ENCODE measurements at places on chromosomes 1 and 21.
A peak's percentile ranks its signal among the peaks of the same experiment; 100 is the strongest.

DNA sequence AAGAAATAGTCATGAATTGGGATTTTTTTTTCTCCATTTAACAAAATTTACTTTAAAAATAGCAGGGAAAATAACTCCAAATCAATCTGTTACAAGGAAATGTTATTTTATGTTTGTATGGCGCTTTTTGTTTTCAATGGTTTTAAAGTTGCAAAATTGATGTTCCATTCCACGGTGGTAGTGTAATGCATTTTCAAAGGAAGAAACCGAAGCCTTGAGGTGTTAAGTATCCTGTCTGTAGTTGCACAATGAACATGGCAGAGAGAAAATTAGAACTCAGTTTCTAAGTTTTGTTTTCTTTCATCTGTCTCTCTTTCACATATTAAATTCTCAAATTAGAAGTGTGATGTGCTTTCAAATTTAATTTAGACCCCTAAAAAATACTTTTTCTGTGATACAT lies 841.8 kb downstream of the USP25 start:
- no peak for DNase-seq

GRCh38 chr1:44313265-44313918 lies 41.7 kb downstream of the ERI3 start:
- no peak for DNase-seq

DNA sequence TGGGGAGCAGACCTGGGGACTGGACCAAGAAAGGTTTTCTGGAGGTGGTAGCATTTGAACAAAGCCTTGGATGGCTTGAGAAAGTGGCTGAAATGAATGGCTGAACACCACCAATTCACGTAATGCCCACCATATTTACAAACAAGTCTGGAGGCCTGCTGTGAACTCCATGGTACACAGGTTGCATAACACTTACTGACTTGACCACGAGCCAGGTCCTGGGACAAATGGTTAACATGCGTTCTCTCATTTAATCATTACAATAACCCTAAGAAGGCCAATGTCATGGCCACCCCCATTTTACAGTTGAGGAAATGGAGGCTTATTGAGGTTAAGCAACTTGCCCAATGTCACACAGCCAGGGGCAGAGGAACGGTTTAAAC lies 44.4 kb downstream of the ZBTB18 start:
- DNase-seq: no peak

DNA sequence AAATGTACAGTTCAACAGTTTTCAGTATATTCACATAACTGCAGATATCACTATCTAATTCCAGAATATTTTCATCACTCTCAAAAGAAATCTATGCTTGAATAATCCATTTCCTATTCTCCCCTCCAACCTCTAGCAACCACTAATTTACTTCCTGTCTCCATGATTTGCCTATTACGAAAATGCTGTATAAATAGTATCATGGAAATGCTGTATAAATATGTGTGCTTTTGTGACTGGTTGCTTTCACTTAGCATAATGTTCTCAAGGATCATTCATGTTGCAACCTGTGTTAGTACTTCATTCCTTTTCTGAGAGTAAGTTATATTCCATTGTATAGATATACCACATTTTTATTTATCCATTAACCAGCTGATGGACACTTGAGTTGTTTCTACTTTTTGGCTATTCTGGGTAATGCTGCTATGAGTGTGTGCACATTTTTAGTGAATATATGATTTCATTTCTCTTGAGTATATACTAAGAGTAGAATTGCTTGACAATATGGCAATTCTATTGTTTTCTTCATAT lies 115.6 kb downstream of the TNFSF18 start:
- no peak for DNase-seq

DNA sequence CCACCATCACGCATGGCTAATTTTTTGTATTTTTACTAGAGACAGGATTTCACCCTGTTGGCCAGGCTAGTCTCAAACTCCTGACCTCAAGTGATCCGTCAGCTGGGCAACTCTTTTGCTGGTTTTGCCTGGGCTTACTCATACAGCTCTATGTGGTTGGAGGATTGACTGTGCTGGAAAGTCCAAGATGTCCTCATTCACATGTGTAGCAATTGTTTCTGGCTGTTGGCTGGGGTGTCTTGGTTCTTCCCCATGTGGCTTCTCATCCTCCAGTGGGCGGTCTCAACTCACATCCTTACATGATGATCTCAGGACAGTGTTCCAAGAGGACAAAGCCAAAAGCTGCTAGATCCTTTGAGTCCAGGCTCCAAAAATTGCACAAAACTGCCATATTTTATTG lies 53.3 kb downstream of the TEX35 start:
- DNase-seq: no peak

DNA sequence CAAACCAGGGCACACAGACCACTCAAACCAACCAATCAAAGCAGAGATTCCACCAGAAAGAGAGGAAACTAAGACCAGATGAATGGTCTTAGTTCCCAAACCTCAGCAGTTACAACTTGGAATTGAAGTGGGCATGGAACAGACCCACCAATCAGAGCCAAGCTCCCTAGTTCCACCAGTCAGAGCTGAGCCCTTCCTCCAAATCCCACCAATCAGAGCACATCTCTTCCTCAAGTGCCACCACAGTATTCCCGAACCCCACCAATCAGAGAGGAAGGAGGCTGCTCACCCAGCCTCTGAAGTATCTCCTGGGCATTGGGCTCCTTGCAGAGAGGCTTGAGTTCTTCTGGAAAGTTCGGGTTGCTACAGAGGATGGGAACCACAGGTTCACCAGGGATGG lies 1.4 kb downstream of the GUCA2A start:
- DNase-seq: no peak

DNA sequence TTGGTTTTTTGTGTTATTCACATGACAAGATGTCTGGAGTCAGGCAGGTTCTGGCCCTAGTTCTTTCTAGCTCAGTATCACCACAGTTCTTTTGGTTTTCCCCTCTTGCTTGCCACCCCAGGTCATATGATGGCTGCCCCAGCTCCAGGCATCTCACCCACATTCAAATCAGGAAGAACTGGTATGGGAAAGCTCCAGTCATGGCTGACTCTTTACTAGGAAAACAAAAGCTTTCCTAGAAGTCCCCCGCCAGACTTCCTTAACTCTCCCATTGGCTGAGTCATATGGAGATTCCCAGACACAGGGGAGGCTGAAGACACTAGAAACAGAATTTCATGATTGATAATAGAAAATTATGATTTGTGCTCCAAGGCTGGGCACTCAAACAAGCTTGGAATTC lies 22.1 kb upstream of the EYA3 start:
- no peak for DNase-seq

DNA sequence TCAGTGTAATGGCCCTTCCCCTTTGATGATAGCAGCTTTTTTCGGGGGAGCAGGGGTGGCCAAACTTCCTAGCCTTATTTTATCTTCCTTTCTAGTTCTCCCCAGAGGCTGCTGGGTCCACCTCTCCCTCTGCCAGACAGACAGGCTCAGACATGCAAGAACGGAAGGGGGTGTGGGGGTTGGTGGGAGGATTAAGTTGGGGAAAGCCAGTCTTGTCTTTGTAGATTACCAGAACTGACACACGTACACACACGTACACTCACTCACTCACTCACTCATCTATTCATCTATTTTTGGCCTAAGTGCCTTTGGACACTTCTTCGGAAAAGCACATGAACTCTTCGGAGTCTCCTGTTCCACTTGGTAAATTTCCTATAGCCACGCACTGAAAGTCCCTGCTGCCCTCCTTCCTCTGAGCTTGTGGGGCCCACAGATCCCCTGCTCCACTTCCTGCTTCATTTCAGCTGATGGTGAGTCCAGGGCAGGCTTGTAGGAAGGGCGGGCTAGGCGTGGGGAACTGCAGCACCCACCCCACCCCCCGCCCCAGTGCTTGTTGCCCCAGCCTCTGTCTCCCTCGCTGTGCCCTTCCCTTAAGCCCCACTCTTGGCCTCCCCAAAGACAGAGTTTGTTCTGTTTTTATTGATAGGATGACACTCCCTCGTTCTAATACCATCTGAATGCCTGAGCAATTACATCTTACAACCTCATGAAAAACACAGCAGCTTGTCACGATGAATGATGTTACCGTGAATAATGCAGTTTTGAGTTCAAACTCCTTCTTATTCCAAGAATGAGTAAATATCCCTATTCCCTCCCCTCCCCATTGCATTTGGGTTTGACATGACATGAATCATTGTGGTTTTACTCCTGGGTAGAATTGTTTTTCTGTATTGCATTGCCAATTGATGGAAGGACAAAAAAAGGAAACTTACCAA lies 60.7 kb upstream of the ATP5PO start:
- DNase-seq: no peak

- DNase-seq: no peak
Measured at GRCh38 chr1:13622446-13622845, 38.8 kb downstream of the PDPN start.

- no peak for DNase-seq
Measured at GRCh38 chr1:74530892-74531291, 18.5 kb upstream of the LRRC53 start.

GRCh38 chr1:182337736-182338571 lies 53.6 kb downstream of the GLUL start:
- DNase-seq: peak; percentile 35

DNA sequence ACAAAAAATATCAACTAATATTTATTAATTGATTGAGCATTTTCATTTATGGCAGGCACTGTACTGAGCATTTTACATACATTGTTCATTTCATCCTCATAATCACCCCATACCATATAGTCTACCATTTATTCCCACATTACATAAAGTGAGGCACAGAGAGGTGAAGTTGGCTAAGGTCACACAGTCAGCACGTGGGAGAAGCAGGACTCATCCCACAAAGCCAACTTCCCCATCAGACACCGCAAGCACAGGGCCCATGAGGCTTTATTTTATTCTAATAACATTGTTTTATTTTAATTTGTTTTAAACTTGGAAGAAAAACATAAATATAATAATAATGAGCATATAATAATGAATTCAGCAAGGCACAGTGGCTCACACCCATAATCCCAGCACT lies 43.1 kb upstream of the CAPZB start:
- no peak for DNase-seq

- no peak for DNase-seq
Measured at GRCh38 chr21:42490720-42491119, 5.3 kb downstream of the RSPH1 start.

DNA sequence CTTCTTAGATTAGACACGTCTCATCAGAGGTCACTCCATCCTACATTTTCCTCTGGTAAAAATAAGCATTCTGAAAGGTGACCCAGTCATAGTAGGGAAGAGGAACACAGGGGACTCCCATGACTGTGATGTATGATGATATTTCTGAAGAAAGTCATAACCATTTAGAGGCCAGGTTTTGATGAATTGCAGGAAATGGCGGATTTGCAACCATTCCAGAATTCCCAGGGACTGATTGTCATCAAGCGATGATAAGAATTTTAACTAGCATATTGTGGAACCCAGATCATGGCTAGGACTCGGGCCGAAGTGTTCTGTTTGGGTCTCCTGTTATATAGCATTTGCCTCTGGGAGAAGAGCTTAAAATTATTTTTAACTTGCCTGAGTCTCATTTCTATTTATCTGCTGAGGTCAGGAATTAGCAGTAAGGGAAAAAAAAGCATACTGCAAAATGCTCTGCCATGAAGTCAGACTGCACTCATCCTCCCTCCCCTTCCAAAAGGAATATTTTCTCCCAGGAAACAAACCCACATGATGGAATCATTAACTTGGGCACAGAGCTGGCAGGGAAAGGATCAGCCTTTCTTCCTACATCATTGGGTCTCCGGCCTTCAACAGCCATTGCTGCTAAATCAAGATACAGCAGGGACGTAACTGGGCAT lies 286.7 kb downstream of the HLX start:
- DNase-seq: no peak

GRCh38 chr1:42679364-42679983 lies 2.7 kb upstream of the YBX1 start:
- DNase-seq: no peak

DNA sequence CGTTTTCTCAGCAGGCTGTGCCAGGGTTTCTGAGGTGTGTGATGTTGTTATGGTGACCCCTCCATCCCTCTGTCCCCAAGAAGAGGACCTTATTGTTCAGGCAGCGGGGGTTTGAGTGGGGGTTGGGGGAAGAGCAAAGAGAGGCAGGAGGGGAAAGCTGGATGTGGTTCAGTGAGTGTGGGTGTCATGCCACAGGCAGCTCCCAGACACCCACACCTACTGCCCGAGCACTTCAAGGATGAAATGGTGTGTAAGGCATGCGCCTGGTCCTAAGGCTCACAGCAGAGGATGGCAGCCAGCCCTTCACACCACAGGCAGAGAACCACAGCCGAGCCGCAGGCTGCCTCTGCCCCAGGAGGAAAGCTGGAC lies 49.9 kb upstream of the STUM start:
- DNase-seq: no peak

DNA sequence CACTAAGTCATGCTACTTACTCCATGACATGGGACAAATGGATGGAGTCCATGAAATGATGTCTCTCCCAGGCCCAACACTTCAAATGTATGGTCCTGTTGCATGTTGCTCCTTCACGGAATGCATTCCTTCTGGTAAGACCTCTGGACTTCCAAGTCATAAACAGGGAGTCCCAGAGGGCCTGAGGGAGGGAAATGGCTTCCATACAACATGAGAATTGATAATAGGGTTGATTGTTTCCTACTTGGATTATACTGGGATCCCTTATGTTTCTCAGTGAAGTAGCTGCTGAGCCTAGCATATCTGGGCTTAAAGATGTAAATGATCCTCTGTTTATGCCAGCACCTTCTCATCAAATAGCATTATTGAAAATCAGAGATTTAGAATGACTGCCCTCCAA lies 104.2 kb upstream of the MAGI3 start:
- no peak for DNase-seq

GRCh38 chr1:29669158-29669871 lies 433.0 kb downstream of the PTPRU start:
- DNase-seq: no peak

- DNase-seq: no peak
Measured at GRCh38 chr1:53001128-53001527, 60.9 kb upstream of the PODN start.

DNA sequence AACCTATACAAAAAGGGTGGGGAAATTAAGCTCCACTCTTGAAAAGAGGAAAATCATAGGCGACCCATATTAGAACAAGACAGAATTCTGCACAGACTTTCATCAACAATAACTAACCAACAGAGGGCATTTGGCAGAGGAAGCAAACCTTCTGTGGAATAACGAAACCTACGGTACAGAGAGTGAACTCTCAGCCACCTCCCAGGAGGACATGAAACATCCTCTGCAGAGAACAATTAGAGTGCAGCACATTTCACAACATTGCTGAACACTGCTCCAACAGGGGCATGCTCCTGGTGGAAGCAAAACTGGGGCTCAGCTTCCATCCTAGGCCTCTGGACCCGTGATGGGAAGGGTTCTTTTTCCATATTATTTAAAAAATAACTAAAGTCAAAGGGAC lies 110.9 kb downstream of the KCNJ15 start:
- DNase-seq: no peak

- DNase-seq: no peak
Measured at GRCh38 chr1:172653015-172653709, 5.7 kb upstream of the FASLG start.
